ENCODE measurements at places on chromosomes 11 and 22.
A peak's percentile ranks its signal among the peaks of the same experiment; 100 is the strongest.

- no peak for DNase-seq
These were observed 11.3 kb downstream of the LGALS12 start for GRCh38 chr11:63517156-63517555.

GRCh38 chr11:2586793-2587131, 113.0 kb downstream of the KCNQ1OT1 start:
- peak; percentile 12 for DNase-seq

DNA sequence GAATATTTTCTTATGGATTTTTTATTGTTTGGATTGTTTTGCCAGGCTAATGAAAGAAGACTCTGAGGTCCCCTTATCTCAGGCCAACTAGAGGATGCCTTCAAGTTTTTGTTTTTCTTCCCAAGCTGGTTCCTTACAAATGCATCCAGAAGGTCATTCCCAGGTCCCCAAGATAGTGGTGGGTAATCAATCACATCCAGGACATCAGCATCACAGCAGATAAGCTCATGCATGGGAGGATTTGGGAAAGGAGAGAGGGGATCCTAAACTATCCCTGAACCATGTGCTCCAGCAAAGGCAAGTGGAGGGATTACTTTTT, 20.7 kb downstream of the FZD4 start:
- DNase-seq: no peak

GRCh38 chr11:134939905-134940304, 527.9 kb upstream of the B3GAT1 start:
- peak; percentile 41 for DNase-seq

DNA sequence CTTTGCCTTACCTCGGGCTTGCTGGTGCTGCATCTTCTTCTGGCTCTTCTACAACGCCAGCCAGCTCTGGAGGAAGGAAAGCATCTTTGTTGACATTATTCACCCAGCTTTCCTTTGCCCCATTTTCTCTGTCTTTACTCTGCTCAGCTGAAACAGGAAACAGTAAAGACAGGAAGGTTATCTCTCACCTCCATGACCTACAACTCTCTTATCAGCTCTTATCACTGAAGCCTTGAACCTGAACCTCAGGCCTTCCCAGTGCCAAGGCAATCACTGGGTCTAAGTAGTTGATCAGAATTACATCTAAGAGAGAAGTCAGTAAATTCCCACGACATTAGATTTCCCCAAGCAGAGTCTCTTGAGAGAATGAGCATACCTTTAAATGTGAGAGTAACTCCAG, 59.6 kb upstream of the CCDC89 start:
- DNase-seq: no peak

- no peak for DNase-seq
These were observed 21.7 kb downstream of the KCNJ1 start for GRCh38 chr11:128845334-128845780.

- no peak for DNase-seq
These were observed 125.3 kb downstream of the MORC2 start for GRCh38 chr22:30843245-30843644.

- DNase-seq: no peak
These were observed 183.9 kb downstream of the CTTN start for GRCh38 chr11:70581991-70582885.

GRCh38 chr22:44531487-44531886, 33.5 kb upstream of the RTL6 start:
- no peak for DNase-seq

- DNase-seq: no peak
These were observed 248.9 kb upstream of the NARS2 start for GRCh38 chr11:78823588-78823987.

DNA sequence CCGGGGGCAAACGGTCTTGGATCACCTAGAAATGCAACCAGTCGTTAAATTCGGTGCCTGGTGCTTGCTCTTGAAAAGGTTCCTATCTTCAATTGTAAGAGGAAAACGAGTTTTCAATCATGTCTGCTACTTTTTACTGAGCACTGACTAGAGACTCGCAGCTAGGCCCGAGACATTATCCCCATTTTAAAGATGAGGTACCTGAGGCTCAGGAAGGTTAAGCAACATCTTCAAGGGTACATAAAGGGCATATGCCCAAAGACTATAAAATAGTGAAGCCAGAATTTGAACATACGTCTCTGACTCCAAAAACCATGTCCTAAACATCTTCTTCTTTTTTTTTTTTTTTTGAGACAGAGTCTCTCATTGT, 638 bp upstream of the PISD start:
- no peak for DNase-seq

- DNase-seq: no peak
These were observed 2.8 kb downstream of the SMIM38 start for GRCh38 chr11:69158301-69159149.

GRCh38 chr11:86497310-86497709, 122.6 kb downstream of the CCDC81 start:
- no peak for DNase-seq

- no peak for DNase-seq
These were observed 50.3 kb upstream of the FIBIN start for GRCh38 chr11:26943636-26944035.

DNA sequence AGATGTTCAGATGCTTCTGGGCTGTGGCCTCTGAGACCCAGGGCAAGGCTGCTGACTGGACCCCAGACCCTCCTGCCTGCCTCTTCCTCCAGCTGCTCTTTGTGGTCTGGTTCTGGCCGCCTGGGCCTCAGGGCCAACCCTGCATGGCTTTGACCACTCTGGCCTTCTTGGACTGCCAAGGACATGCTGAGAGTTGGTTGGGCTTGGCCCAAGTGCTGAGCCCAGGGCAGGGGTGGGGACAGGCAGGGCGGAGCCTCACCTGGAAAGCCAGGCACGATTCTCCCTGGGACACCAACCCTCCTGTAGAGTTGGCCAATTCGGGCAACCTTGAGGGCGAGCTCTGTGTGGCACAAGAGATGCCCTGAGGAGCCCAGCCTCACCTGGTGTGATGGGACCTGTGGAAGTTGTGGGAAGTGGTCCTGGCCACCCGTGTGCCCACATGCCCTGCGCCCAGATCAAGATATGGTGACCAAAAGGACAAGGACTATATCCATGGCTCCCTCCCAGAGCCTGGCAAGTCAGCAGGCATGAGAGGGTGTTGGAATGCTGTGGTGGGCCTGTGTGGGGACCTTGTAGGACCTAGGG, 11.6 kb downstream of the TANGO2 start:
- no peak for DNase-seq

DNA sequence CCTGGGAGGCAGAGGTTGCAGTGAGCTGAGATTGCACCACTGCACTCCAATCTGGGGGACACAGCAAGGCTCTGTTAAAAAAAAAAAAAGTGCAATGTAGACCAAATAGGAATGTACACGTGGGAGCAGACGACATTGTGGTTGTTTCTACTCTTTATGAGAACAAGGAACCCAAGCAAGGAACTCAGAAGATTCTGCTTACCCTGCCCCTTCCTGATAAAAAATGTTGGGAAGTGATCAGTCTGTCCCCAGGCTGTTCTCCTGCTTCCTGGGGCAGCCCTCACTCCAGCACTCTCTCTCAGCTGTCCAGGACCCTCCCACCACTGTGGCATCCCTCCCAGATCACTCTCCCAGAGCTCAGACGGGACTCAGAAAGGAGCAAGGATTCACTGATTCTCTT, 31.8 kb downstream of the SLCO2B1 start:
- no peak for DNase-seq

- DNase-seq: no peak
These were observed 161.1 kb downstream of the NAV2 start for GRCh38 chr11:19873730-19874129.

DNA sequence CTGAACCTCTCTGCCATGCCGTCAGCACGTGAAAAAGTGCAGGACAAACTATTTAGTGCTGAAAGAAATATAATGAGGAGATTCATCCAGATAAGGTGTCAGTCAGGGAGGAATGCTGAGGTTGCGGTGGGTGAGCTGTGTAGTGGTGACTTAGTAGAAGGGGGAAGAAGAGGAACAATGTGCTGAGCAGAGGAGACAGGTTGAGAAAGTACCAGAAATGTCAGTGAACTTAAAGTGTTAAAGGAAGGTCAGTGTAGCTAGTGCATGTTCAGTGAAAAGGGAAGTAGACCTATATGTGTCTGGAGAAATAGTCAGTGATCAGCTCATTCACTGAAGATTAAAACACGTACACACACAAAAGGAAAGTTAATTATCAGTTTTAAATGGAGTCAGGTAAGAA, 237.6 kb upstream of the CCDC179 start:
- no peak for DNase-seq

DNA sequence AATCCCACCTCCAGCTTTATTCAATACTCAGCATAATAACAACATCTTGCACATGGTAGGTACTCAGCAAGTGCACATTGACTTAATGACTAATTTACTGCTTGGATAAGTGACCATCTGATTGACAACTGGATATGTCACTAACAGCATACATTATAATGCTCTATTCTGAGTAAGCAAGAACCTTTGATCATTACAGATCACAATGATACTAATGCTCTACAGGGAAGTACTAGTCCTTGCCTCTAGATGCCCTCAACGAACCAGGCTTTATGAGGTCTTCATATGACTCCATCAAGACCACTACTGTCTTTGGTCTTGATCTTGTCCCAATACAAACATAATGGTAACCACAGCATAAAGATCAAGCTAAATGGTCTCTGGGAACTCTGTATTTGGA, 167.6 kb upstream of the MTMR2 start:
- no peak for DNase-seq

GRCh38 chr11:114122686-114123085, 63.2 kb downstream of the ZBTB16 start:
- no peak for DNase-seq

DNA sequence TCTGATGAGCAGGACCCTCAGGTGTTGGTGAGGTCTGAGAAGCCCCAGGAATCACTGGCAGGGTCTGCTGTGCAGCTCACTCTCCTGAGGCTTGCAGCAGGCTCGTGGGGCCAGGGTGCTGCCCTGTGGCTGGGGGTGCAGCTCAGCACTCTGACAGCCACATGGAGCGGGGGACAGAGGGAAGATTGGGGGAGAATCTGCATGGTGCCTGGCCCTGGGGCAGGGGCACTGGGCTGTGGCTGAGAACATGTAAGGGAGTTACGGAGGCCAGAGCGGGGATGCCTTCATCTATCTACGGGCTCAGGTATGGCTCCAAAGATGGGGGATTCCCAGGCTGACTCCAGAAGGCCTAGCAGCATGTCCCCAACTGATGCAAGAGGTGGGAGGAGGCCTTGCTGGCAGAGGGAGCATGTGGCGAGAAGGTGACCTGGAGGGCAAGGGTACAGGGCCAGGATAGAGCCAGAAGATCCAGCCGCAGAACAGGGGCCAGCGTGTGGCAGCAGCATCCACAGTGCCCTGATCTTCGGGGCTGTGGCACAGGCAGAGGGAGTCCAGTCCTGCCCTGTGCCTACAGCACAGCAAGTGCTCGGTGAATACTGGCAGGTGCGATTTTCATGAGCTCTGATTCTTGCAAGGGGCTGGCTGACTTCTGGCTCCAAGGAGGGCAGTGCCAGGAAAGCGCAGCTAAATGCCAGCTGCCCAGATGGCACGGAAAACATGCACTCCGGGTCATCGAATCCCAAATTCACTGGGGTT, 184.7 kb downstream of the CTTN start:
- no peak for DNase-seq

DNA sequence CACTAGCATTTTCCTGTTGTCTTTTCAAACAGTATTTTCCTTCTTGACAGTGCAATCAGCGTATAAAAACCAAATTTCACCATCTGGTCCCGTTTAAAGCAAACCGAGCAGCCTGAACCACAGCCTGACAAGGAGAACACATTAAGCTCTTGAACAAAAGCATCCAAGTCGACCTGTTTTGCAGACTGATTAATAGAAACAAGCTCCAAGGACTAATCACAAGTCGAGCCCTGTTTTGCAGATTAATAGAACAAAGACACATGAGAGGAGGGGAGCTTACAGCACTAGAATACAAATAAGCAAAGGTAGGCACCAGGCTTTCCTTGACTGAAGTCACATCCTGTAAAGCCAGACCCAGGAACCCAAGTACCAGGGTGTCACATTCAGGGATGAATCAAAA, 104.8 kb downstream of the MPPED2 start:
- no peak for DNase-seq

GRCh38 chr11:43736502-43737200, 56.1 kb downstream of the HSD17B12 start:
- DNase-seq: no peak

DNA sequence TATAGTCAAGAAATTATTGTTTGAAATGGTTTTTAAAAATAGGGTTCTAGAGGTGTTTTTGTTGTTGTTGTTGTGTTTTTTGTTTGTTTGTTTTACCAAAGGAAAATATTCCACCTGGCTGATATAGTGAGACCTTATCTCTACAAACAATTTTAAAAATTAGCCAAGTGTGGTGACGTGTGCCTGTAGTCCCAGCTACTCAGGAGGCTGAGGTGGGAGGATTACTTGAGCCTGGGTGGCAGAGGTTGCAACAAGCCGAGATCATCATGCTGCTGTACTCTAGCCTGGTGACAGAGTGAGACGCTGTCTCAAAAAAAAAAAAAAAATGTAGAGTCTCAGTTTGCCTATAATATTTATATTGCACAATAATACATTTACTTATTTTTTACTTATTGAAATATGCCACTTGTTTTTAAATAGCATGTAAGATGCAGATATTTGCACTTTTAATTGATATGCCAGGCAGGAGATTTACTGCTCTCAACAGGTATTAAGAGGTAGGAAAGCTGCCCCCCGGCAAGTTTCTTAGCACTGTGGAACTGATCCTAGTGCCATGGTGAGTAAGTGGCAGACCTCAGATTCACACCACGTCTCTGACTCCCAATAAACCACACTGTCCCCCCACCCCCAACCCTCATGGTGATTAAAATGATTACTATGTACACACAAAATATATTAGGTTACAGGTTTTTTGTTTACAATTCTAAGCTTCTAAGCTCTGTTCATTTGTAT, 157.4 kb downstream of the TEAD1 start:
- DNase-seq: no peak

DNA sequence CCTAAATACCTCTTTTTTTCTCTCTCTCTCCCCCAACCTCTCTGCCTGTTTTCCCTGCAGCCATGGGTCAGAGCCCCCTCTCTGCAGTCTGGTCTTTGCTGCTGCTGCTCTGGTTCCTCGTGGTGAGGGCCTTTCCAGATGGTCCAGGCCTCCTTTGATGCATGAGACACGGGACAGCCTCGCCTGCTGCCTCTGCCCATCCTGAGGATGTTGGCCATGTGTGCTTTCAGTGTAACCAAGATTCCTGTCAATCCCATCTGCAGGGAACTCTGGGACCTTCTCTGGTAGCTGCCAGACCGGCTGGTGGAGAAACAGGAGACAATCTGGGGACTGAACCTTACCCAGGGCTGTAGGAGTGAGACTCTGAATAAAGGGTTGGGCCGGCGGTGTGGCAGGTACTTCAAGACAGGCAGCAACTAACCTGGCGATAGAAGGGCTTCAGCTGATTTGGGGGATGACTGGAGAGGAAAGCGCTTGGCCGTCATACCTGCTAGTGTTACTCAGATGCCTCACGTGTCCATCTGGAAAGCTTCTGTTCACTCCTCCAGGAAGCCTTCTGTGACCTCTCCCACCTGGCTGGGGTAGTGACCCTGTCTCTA, 7.1 kb downstream of the CHRNA10 start:
- DNase-seq: no peak

- no peak for DNase-seq
These were observed 61.0 kb upstream of the CDON start for GRCh38 chr11:126123686-126124085.

GRCh38 chr11:117458275-117459122, 130.8 kb downstream of the CEP164 start:
- no peak for DNase-seq

- no peak for DNase-seq
These were observed 15.9 kb upstream of the SNX19 start for GRCh38 chr11:130932086-130932712.
